ENCODE measurements at places on chromosomes 6 and 20.

DNA sequence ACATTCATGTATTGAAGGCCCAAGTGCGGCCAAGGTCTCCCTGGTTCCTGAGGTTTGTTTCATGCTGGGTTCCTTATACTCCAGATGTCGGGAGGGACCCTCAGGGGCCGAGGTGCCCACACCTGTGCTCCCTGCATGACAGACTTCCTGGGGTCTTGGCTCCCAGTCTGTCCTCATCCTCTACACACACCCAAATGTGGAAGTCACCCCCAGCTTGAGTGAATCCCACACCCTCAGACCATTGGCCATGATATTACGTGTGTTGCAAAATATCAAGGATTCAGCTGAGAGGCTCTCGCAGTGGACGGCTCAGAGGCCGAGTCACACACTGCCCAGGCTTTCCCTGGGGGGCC, 82.2 kb upstream of the DUSP22 start:
- DNase-seq: no peak

GRCh38 chr6:121515630-121516265, 80.3 kb downstream of the GJA1 start:
- no peak for DNase-seq

GRCh38 chr6:48184648-48185047, 73.7 kb upstream of the PTCHD4 start:
- no peak for DNase-seq

GRCh38 chr6:14126191-14126590, 8.6 kb downstream of the CD83 start:
- DNase-seq: no peak

DNA sequence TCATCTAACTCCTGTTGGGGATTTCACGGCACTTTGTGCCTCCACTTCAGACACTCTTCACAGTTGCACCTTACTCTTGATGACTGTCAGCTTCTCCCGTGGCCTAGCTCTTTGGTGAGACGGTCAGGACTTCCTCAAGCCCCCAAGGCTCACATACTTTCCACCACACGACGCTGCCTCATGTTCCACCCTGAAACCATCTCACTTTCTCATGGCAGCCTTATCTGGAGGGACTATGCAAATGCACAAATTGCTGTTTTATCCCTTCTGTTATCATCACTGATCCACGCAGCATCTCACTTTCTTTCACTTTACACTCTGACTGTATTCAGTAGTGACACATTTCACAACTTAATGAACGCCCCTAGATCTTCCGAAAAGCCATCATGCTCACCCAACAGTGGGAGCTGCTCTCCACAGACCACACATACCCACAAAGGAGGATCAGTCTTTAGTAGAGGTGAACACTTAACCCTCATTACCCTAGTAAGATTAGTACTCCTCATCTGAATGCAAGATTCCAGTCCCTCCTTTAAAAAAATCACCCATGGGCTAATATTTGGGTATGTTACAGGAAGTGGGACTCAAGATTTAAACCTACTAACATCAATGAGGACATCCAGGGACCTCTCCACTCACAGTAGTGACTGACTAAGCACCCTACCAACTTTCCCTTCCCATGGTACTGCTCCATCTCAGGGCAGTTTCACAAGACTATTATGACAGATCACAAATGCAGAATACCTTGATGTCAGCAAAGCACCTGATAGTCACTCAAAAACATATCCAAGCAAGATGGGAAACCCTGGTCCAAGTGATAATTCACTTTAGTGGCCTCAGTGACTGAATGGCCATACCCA, 35.4 kb downstream of the FYN start:
- DNase-seq: peak; percentile 53

DNA sequence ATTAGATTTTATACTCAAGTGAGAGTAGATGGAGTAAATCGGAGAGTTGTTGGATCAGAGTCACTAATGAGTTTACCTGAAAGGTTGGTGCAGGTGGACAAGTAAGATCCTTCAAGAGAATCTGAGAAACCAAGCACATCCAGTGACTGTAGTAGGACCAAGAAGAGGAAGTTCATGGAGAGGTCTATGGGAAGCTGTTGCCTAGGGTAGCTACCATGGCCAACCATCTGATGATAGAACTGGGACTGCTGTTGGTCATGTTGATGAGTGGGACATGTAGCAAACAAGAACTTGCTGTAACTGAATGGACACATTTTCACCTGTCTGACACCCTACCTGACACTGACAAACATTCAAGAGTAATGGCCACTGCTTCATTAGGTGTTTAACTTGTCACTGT, 11.3 kb upstream of the ADGB start:
- DNase-seq: no peak

- no peak for DNase-seq
These were observed 297.1 kb upstream of the RIMS1 start for GRCh38 chr6:71589254-71589653.

DNA sequence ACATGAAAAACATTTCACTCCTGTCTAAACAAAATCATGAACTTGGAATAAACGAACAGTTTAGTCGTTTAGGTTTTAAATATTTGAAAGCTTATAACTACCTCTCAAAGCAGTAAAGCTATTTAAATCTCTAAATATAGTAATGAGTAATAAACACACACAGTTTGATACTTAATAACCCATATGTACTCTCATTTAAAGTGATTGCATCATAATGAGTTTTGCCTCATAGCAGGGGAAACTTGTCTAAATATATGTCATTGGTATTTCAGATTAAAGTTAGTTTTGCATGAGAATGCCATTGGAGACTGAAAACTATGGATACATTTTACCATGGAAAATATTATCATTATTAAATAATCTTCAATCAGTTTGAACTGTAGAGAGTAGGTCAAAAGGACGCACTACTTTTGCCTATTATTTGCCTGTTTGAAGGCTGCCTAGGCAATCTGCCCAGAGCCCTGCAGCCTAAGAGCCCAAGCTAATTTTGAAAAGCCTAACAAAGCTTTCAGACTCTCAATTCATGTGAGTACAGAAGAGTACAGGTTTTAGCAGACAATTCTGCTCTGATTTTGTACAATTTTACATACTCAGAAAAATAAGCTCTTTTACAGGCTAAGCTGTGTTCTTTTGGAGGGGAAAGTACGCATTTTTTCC, 632.8 kb downstream of the HACE1 start:
- DNase-seq: no peak

GRCh38 chr20:10611357-10611756, 62.4 kb downstream of the JAG1 start:
- DNase-seq: no peak

- no peak for DNase-seq
These were observed 4.5 kb upstream of the SIRPA start for GRCh38 chr20:1890469-1891262.

DNA sequence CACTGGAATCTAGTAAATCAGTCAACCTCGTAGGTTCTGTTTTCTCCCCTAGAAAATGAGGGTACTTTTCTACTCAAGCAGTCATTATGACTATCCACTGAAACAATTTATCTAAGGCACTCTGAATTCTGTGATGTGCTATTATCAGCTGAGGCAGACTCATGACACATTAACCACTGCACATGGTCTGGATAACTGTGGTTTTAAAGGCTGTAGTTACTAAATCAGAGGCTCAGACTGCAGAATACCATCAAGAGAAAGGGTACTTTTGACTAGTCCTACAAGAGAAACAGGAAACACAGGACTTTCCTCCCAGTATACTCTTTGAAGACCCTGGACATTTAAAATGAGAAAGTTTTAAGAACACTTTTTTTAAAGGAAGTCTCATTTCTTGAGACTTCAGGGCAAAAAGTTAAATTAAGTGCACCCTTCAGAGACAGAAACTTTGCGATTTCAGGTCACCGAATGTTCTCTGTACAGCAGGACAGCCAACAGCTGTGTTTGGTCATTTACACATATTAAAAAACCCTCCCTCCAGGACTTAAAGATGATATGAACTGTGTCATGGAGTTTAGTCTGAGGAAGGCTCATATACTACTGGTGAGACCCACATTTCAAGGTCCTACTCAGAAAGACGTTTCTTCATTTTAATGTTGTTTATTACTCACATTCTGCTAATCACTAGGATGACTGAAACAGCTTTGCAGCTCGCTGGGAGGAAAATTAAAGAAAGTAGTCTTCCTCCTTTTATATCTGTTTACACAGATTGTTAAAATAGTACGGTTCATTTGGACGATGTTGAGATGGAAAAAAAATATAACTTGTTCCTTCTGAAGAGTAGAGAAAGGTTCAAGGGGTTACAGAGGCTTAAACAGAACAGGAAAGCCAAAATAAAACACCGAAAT, 19.9 kb downstream of the ATXN1 start:
- no peak for DNase-seq

DNA sequence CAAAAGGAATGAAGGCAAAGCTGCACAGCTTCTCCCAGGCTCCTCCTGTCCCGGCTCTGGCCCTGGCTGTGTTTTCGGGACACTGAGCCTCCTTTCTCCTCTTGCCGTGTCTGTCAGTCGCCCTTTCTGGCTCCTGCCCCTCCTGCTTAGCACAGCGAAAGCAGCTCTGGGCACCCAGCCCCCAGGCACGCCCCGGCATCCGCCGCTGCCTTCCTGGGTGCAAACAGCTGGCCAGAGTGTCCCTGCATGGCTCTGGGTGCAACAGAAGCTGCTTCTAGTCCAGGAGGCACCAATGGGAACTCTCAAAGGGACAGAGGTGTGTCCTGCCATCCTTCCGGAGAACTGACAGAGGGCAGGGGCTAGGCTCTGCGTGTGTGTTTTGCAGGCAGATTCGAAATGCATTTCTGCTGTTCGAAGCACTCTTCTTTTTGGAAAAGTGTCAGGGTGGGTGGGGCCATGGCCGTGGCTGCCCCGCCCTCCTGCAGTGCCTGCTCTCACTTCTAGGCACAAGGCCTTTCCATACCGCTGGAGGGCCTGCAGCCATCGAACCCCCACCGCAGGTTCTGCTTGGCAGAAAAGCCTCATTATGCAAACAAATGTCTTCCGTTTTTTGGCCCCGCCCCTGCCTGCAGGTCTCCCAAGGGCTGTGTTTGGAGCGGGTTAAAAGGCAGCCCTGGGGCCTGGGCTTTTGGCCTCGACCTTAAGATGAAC, 15.5 kb downstream of the COL9A3 start:
- no peak for DNase-seq

DNA sequence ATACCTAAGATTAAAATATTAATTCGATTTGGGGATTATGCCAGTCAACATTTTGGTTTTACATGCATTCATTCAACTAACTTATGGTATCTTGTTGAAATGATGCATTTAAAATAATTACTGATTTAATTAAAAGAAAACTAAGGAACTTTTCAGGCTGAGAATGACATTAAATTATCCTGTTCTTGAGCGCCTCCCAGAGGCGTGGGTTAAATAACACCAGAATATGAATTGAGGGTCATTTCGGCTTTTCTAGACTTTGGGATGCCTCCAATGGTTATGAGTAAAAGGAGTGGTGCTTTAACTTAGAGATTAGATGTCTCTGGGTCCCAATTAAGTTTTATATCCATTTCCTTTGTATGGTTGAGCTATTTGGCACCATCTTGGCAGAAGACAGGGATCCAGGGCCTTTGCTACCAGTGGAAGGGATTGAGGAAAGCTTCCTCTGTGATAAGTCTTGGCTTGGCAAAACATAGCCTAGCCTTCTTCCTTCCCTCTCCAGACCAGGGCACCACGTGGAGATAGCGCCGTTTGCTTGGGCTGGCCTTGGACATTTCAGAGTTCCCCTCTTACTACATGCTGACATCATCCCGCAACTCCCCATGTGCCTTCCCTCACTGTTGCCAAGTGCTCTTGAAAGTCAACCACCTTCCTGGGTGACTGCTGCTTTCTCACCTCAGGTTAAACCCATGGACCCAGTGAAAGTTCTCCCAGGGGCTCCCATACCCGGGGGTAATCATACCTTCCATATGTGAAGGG, 28.7 kb downstream of the GNAS start:
- no peak for DNase-seq

GRCh38 chr6:157244780-157245179, 78.5 kb downstream of the TMEM242 start:
- DNase-seq: no peak

- DNase-seq: no peak
These were observed 1157.7 kb upstream of the MAP3K7 start for GRCh38 chr6:91744566-91744965.

DNA sequence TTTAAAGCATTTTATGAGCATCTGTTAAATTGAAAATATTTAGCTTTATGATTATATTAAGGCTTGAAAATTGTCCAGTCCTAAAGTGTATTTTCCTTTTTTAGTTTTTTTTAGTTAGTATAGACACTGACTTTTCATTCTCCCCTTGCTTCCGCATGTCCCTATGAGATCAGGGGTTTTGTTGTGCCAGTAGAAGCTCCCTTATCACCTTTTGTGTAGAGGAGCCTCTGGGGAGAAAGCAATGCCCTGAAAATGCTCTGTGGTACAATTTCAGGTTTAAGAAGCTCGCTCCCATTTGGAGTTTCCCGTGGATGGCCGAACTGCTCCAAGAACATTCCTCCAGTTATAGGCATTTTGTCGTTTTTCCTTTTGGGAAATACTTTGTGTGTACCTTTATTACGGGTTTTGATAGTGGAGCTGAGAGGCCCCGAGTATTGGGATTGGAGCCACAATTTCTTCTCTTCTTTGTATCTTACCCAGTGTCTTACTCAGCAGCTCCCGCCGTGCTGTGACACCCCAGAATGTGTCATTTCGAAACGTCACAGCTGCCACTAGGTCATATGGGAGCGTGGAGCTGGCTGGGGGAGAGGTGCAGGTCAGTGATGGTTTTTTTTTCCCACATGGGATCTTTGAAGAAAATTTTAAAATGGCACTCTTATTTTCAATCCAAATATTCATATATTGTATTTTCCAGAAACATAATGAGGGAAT, 49.9 kb downstream of the RPRD1B start:
- no peak for DNase-seq

DNA sequence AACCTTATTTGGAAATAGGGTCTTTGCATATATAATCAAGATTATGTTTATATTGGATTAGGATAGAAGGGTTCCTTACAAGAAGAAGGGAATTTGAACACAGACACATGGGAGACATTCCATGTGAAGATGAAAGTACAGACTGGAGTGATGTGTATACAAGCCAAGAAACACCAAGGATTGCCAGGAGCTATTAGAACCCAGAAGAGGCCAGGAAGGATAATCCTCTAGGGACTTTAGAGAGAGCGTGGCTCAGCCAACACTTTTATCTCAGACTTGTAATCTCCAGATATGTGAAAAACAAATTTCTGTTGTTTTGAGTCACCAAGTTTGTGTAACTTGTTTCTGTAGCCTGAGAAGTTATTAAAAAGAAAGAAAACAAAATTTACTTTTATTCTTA, 1173.9 kb upstream of the CITED2 start:
- DNase-seq: no peak

DNA sequence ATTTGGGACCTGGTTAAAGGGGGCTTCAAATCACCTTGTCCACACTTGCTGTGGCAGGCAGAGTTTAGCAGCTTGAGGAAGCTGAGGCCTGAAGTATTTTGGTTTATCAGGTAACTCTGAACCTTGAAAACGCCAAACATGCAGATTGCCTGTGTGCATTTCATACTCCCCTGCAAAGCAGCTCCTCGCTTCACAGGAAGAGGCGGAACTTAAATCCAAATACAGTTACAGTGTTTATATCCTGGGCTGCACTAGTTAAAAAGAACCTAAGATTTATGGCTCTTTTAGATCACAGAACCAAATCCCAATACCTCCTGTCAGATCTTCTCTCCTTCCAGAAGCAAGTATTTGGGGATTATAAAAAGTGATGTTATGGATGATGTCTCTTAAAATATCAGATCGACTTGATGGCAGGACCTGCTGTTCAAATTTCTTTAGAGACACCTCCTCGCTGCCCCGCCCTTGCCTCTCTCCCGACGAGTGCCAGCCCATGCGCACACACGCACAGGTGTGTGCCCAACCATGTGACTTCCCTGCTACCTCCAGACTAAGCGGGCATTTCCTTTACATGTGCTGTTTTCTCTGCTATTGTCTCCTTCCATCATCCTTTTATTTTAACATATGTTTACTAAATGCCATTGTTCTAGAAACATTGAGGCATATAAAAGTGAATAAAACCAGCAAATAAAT, 224.6 kb upstream of the FOXQ1 start:
- DNase-seq: no peak
